ENCODE measurements at places on chromosomes 1 and 21.

DNA sequence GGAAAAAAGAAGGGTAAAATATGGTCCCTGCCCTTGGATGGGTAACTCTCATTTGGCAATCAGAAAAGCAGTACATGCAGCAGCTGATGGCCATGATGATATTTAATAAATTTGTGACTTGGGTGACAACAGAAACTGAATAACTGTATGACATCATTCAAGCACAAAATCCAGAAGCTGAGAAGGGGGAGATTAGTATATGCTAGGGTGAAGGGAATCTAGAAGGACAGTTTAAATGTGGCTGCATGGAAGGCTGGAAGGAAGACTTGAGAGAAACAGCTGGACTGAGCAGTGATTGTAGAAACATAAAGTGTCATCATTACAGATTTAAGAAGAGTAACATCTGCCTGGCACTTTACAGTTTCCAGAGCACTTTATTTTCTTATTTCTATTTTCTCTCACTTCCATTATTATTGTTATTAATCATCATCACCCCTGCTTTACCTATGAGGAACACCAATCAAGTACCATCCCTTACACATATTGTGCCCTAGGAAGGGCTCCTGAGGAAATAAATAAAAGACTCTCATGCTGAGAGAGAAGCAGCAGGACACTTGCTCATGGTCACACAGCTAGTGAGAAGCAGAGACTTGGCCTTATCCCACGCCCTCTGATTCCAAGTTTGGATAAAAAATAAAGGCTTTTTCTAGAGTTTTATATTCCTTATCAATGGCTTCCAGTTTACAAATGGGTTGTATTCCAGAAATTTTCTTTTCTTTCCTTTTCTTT lies 207.2 kb downstream of the PBX1 start:
- no peak for DNase-seq

DNA sequence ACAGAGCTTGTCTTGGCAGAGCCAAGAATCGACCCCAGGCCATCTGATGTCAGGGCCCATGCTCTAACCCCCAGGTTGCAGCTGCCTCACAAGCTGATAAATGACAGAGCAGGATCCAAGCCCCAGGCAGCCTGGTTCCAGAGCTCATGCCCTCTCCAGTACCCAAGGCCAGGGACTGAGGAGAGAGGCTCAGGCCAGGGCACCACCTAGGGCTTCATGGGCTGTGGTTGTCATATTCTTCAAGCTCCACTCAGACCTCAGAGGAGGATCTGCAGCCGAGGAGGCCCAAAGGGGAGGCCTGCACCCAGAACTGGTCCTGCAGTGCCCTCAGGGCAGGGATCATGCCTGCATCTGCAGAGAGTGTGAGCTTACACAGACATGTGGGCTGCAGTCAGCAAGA lies 301.1 kb downstream of the MATN1 start:
- DNase-seq, result no peak

DNA sequence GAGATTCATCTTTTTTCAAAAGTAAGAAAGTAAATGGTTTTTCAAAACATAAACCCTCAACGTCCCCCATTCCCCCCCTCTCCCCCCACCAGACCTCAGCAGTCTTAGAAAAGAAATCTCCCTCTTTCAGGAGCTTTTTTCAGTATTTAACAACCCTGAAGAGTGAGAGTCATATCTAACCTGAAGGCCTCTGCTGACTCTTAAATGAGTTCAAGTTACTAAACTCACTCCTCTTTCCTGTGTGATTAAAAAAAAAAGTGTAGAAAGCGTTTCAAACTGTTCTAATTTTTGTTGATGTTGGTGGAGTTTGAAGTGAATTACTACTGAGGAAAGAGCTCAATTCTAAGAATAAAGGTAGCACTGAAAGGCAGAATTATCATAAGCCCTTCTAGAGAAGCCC lies 93.7 kb downstream of the VAV3 start:
- no peak for DNase-seq

DNA sequence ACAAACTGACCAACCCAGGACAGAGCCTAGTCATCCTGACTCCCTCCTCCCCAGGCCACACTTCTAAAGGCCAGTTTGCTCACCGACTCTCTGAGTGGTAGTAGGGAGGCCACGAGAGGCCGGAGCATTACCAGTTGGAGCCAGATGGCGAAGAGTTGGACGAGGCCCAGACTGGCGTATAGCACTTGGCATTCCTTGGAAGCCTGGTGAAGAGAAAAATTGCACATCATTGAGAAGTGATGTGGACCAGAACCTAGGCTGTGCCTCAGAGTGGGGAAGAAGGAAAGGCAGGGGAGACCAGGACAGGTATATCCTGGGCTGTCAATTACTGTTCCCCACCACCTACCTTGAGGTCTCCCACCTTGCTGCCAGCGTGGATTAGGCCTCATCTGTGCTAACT lies 12.2 kb downstream of the PABPC4 start:
- no peak for DNase-seq

- DNase-seq, result peak; percentile 54
Measured at GRCh38 chr1:155126556-155127104, 1.0 kb upstream of the EFNA1 start.

GRCh38 chr1:167774710-167775109 lies 52.9 kb downstream of the MPZL1 start:
- DNase-seq, result no peak
